Left ventricle myocardium superior (tissue), 1 donor: ENCODE measurements at places on chromosomes 2 and 18. TPM values are rescaled to one million over a fixed set of nuclear protein-coding genes. Genes with fewer than 3 reads are reported as not detected.

DNA sequence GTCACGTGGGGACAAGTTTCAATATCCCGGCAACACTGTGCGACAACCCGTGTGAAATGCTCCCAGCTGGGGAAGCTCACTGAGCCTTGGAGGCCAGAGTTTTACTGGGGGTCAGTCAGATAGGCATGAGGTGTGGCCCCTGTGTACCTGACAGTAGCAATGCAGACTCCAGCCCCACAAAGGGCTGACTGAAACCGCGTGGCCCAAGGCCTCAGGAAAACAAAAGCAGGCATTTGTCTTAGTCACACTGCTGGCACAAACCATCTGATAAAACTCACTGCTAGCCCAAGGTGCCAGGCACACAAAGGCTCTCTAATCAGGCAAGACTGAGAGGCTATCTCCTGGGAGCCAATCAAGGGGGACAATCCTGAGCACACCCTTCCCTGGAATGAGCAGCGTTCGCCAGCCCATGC lies 786.6 kb upstream of the RAB6C start:
- no peak for DNase-seq

- no peak for DNase-seq
These were observed 677.7 kb upstream of the CDH7 start for GRCh38 chr18:65073060-65073550.

DNA sequence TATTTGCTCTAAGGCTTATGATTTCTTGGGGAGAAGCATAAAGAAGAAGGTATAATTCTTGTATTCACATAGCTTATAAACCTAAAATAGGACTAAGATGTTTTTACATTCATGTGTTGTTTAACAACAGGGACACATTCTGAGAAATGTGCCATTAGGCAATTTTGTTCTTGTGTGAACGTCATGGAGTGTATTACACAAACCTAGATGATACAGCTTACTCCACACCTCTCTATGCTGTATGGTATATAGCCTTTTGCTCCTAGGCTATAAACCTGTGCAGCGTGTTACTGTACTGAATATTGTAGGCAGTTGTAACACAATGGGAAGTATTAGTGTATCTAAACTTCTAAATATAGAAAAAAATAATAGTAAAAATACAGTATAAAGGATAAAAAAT lies 92.1 kb downstream of the PHLPP1 start:
- no peak for DNase-seq

DNA sequence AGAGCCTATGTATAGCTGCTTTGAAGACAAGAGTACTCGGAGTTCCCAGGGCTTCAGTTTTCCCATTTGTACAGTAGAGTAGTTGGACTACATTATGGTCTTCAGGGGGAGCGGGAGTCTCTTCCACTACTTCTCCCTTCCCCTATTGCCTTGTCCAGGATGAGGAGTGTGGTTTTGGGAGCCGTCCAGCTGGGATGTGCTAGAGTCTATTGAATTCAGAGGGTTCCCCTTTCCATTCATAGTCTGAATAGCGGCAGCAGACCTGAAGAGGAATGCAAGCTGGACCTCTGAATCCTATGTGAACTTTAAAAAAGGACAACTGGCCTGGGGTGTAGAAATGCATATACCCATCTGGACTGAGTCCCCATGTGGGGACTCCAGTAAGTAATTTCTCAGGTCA lies 43.5 kb upstream of the EPG5 start:
- DNase-seq: no peak

GRCh38 chr2:33746208-33746800 lies 147.2 kb upstream of the FAM98A start:
- DNase-seq: no peak

DNA sequence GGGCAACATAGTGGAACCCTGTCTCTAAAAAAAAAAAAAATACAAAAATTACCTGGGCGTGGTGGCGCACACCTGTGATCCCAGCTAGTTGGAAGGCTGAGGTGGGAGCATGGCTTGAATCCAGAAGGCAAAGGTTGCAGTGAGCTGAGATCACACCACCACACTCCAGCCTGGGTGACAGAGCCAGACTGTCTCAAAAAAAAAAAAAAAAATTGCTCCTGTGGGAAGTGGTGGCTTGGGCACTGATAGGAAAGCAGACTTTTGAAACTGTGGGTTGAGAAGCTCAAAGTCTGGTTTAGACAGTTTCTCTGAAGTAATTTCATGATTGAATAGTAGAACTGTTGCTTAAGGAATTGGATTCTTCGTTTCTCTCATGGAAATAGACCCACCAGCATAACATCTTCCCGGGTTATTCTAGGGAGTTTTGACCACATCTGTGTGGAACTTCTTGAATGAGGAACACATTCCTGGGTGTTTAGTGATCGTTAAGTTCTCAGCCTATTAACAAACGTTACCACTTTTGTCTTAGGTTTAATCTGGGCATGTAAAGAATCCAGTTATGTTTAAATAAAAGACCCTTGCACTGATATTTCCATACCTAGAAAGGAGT lies 33.5 kb downstream of the GRHL1 start:
- DNase-seq: no peak

- no peak for DNase-seq
These were observed 1143.4 kb downstream of the CNTNAP5 start for GRCh38 chr2:125168442-125168841.

GRCh38 chr2:38652431-38653273 lies 13.3 kb upstream of the GALM start:
- DNase-seq: no peak

DNA sequence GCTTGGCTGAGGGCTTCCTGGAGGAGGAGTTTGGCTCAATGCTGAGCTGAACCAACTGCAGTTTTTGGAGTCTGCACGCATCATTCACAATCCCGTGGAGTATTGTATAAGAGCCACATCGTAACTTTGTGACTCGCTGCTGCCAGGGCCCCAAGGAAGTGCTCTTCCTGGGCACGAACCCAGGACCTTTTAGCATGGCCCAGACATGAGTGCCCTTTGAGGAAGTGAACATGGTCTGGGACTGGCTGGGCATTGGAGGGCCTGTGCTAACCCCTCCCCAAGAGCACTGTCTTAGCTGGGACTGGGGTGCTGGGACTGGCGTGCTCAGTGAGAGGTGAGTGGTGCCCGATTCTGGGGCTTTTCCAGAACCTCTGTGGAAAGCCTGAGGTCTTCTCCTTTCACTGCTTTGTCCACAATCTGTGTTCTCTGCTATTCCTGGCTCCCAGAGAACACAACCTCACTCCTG lies 88.6 kb downstream of the LIPG start:
- DNase-seq: no peak

GRCh38 chr2:7982054-7982453 lies 699.8 kb upstream of the ID2 start:
- DNase-seq: no peak

GRCh38 chr2:74447230-74447999 lies 5.7 kb upstream of the RTKN start:
- DNase-seq: no peak

- no peak for DNase-seq
These were observed 42.1 kb upstream of the ARHGAP25 start for GRCh38 chr2:68692511-68692910.

- no peak for DNase-seq
These were observed 40.9 kb upstream of the SMAD7 start for GRCh38 chr18:48991676-48992075.

DNA sequence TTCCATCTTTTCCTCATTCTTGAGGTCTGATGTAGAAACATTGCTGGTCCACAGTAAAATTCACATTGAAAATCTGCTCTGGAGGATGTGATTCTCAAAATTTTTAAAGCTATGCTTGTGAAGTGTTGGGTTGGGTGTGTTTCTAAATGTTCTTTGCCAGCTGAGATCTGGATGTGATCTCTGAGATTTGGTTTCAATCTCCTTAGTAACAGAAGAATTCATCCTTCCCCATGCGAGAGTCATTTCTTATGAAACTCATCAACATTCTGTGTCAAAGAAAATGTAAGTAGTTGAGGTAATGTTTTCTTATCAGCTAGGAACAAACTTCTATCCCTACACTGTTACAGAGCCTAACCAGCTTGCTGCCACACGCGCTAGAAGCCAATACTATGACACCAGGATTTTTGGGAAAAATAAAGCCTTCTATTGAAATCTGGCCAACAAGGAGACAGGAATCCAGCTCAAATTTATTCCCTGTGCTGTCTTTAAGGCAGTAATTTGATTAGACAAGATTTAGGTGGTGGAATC lies 134.9 kb downstream of the PTH2R start:
- DNase-seq: no peak

DNA sequence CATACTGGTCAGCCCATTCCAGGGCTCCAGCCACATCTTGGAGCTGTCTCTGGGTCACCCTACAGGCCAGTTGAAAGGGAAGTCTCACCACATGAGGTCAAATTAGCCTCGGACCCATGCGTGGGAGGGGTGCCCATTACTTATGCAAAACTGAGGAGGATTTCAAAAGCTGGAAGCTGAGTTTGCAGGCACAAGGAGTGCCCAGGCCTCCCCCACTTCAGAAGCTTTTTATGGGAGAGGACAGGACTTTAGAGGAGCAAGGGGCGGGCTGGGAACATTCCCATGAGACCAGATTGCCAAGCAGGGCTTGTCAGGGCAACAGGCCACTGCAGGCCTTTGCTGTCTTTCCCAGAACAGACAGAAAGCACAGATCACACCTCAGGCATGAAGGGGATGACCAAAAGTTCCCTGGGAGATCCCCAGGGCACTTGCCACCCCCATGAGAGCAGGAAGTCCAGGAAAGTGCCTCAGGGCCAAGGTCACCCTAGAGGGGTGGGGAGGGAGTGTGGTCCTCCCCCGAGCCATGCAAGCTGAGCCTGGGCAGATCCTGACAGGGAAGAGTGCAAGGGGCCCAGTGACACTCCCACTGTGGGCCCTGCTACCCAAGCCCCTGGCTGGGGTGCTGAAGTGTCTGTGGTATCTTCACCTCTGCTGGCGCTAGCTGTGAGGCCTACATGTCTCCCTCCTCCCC lies 267.7 kb downstream of the BCL11A start:
- DNase-seq: no peak

GRCh38 chr2:8558096-8558495 lies 123.8 kb upstream of the ID2 start:
- DNase-seq: no peak

GPR45 gene
- total RNA-seq: not detected

RIT2 gene
- not detected for total RNA-seq

DDX1 gene
- total RNA-seq: 167 TPM

SERPINB11 gene
- not detected for total RNA-seq

KIF1A gene
- 1.6 TPM for total RNA-seq

DAW1 gene
- not detected for total RNA-seq

TMEM150A gene
- 14.9 TPM for total RNA-seq

SLC9A4 gene
- total RNA-seq: not detected

CACNB4 gene
- total RNA-seq: 0.32 TPM

BUB1 gene
- 0.82 TPM for total RNA-seq

CYS1 gene
- total RNA-seq: 3.0 TPM

SRD5A2 gene
- total RNA-seq: not detected
